Natural killer cell treated with Interleukin-12 subunit alpha and Interleukin-12 subunit beta and Interleukin-15 and Interleukin-18, amount 100 ng/mL, for 72 hours (primary cell): ENCODE measurements at places on chromosomes 3 and 15. TPM values are rescaled to one million over a fixed set of nuclear protein-coding genes. Genes with fewer than 3 reads are reported as not detected.

The ACTC1 gene
- not detected for total RNA-seq

GRCh38 chr3:150194957-150195356, 213.1 kb upstream of the TSC22D2 start:
- no peak overlapping the region for H3K27ac ChIP-seq
- DNase-seq, result no peak
- no peaks in the 10 kb centered on the region for H3K36me3 ChIP-seq
- no peak overlapping the region for H3K4me3 ChIP-seq
- H3K4me1 ChIP-seq, result no peaks in the 10 kb centered on the region

The WDR93 gene
- total RNA-seq, result not detected

The LRRC28 gene
- 51.7 TPM for total RNA-seq

The SLC51B gene
- total RNA-seq, result not detected

DNA sequence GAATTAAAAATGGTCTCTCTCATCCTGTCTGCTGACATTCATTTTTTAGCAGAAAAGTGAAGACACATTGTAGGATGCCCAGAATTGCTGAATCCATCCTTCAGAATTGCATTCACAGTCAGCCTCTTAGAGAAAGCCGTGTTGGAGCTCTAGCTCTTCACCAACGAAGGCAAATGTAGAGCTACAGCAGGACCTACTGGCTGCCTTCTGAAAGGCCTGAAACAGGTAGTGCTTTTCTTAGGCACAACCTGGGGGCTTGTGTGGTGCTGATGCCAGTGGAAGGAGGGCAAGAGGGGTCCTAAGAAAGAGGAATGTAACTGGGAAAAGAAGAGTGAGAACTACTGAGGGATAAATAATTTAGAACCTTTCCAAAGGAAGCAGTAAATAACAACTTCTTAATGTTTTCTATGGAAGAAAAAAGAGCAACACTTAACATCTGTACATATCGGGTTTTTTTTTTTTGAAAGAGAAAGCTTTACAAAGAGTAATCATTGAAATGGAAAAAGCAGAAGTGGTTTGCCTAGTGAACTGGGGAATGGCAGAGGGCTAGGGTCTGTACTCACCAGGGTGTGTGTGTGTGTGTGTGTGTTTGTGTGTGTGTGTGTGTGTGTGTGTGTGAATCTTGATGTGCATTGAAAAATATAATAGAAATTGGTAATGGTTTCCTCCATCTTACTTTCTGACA, 297.8 kb downstream of the SATB1 start:
- H3K4me1 ChIP-seq, result no peaks in the 10 kb centered on the region
- no peak overlapping the region for H3K4me3 ChIP-seq
- no peak for DNase-seq
- H3K27ac ChIP-seq, result no peak overlapping the region

DNA sequence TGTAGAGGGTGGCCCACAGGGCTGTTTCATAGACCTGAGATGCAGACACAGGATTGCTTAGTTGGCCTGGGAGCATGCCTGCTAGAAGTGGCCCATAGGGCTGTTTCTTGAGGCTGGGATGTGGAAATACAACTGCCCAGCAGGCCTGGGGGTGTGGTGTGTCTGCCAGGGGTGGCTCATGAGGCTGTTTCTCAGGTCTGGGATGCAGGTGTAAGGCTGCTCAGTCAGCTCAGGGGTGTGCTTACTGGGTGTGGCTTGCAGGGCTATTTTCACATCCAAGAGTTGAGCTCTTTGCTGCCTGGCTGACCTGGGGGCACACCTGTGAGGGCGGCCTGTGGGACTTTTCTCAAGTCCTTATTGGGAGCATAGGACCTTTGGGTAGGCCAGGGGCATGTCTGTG, 131.3 kb downstream of the DOCK3 start:
- H3K36me3 ChIP-seq, result peaks cover 26% of the 10 kb centered on the region
- no peak overlapping the region for H3K27ac ChIP-seq
- no peak overlapping the region for H3K4me3 ChIP-seq
- DNase-seq, result no peak

The FEZF2 gene
- not detected for total RNA-seq

- H3K27ac ChIP-seq, result no peak overlapping the region
- no peak overlapping the region for H3K4me3 ChIP-seq
- H3K4me1 ChIP-seq, result no peaks in the 10 kb centered on the region
- H3K27me3 ChIP-seq, result peaks cover 5% of the 10 kb centered on the region
- no peaks in the 10 kb centered on the region for H3K36me3 ChIP-seq
- DNase-seq, result no peak
Measured at GRCh38 chr3:41075975-41076374, 123.3 kb upstream of the CTNNB1 start.

The CASR gene
- not detected for total RNA-seq

DNA sequence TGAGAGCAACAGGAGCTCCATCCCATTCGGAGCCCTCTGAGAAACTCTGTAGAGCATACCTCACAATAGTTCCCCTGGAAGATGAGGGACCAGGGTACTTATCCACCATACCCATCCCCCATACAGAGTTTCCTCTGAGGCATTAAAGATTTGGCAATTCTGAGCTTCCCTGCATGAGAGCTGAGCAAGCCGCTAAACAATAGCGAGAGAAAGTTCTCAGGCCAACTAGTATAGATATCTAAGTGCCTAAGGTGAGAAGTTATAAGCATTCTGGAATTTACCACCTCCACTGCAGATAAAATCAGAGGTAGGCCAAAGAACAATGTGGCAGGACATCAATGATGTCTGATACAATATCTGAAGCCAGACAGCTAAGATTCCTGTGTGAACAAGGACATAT, 129.1 kb upstream of the MBNL1 start:
- H3K36me3 ChIP-seq, result no peaks in the 10 kb centered on the region
- no peak overlapping the region for H3K4me3 ChIP-seq
- H3K4me1 ChIP-seq, result no peaks in the 10 kb centered on the region
- DNase-seq, result no peak

The ADAMTS17 gene
- 0.59 TPM for total RNA-seq

The SETMAR gene
- 12.3 TPM for total RNA-seq

The MCF2L2 gene
- 3.0 TPM for total RNA-seq

GRCh38 chr3:41698898-41699297, 263.0 kb downstream of the ULK4 start:
- no peak for DNase-seq
- H3K4me1 ChIP-seq, result no peaks in the 10 kb centered on the region
- H3K27ac ChIP-seq, result no peak overlapping the region
- no peak overlapping the region for H3K4me3 ChIP-seq

DNA sequence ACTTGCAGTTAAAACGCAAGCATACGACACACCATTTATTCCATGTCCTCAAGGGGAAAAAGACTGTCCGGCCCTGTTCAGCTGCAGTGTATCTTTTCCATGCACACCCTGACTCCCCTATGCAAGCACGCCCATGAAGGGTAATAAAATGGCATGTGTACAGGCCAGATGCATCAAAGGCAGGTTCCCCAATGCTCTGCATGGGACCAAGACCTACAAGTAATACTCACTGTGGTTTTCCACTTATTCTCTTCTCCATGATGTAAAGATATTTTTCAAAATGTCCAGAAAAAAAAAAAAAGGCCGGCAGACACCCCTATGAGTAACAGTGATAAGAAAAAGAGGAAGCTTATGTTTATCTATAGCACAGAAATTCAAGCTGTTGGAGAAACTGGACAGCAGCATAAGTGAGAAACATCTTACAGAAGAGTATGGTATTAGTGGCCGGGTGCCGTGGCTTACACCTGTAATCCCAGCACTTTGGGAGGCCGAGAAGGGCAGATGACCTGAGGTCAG, 70.8 kb downstream of the MCF2L2 start:
- H3K4me1 ChIP-seq, result no peaks in the 10 kb centered on the region
- no peak overlapping the region for H3K27ac ChIP-seq
- no peaks in the 10 kb centered on the region for H3K27me3 ChIP-seq
- no peaks in the 10 kb centered on the region for H3K36me3 ChIP-seq
- no peak for DNase-seq

- H3K27ac ChIP-seq, result no peak overlapping the region
- H3K36me3 ChIP-seq, result peaks cover 58% of the 10 kb centered on the region
- peaks cover 41% of the 10 kb centered on the region for H3K4me1 ChIP-seq
- H3K27me3 ChIP-seq, result no peaks in the 10 kb centered on the region
- H3K4me3 ChIP-seq, result peak overlapping the region; percentile 43
Measured at GRCh38 chr3:69178082-69178481, 55.7 kb upstream of the LMOD3 start.

DNA sequence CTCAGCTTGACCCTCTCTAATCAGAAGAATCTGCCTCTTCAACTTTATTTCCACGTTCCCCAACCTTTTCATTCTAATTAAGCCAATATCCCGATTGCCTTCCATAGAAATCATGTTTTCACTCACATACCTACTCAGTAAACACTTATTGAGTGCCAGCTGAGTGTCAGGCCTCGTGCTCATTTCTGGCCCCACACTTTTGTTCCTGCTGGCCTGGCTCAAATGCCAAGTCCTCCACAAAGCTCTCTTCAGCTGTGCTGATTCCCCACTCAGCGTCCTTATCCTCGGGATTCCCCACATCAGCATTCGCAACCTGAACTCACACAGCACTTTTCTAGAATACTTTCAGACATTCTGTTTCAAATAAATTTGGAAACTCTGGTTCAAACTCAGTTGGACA, 68.9 kb downstream of the THBS1 start:
- H3K27me3 ChIP-seq, result no peaks in the 10 kb centered on the region
- H3K27ac ChIP-seq, result no peak overlapping the region
- H3K4me1 ChIP-seq, result peaks cover 3% of the 10 kb centered on the region
- no peaks in the 10 kb centered on the region for H3K36me3 ChIP-seq
- no peak overlapping the region for H3K4me3 ChIP-seq

DNA sequence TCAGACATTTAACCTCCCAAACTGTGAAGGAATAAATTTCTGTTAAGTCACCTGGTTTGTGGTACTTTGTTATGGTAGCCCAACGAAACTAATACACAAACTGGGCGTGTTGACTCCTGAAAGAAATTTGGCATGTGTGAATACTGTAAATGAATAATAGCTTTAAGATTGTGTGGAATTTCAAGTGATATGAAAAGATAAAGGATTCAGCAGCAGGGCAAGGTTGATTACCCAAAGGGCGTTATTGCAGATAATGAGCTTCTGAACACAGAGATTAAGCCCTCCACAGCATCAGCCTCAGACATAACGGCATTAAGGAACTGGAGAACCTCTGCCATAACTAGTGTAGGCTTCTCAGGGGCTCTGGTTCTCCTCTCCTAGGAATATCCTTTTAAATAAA, 451.5 kb upstream of the NECTIN3 start:
- no peaks in the 10 kb centered on the region for H3K4me1 ChIP-seq
- H3K36me3 ChIP-seq, result no peaks in the 10 kb centered on the region
- H3K27me3 ChIP-seq, result no peaks in the 10 kb centered on the region
- no peak overlapping the region for H3K27ac ChIP-seq
- no peak for DNase-seq

GRCh38 chr15:72873379-72874233, 90.0 kb upstream of the ADPGK start:
- no peak overlapping the region for H3K4me3 ChIP-seq
- no peak overlapping the region for H3K27ac ChIP-seq
- H3K4me1 ChIP-seq, result peaks cover 2% of the 10 kb centered on the region
- no peak for DNase-seq
- peaks cover 4% of the 10 kb centered on the region for H3K36me3 ChIP-seq
- H3K27me3 ChIP-seq, result no peaks in the 10 kb centered on the region
